ENCODE measurements at places on chromosomes 1 and 21.

DNA sequence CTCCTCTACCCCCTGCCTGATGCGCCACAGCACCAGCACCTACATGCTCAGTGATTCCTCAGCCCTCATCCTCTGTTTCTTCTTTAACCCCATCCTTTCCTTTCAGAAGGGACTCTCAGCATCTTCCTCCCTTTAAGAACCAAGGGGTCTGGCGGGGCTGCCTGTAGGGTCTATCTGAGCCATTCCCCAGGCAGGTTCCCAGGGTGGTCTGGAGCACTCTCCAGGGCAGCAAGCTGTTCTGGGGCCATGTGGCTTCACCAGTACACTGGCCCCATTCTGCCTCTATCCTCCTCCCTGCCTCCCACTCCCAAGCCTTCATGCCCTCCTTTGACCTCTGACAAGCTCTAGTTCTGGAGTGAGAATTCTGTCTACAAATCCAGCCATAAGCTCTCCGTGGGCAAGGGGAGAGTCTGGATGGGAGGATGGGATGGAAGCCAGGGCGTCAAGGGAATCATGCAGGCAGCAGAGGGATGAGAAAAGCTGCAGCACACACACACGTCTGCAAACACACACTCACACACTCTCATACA, 10.4 kb downstream of the BATF3 start:
- no peak for DNase-seq

DNA sequence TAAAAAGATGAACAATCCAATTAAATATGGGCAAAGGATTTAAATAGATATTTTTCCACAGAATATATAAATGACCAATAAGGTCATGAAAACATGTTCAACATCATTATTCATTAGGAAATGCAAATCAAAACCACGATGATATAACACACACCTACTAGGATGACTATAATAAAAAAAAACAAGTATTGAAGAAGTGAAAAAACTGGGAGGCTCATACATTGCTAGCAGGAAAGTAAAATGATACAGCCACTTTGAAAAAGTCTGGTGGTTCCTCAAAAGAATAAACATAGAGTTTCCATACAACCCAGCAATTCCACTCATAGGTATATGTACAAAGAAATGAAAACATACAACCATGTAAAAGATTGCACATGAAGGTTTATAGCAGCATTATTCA, 75.7 kb upstream of the RAB4A start:
- DNase-seq, result no peak

DNA sequence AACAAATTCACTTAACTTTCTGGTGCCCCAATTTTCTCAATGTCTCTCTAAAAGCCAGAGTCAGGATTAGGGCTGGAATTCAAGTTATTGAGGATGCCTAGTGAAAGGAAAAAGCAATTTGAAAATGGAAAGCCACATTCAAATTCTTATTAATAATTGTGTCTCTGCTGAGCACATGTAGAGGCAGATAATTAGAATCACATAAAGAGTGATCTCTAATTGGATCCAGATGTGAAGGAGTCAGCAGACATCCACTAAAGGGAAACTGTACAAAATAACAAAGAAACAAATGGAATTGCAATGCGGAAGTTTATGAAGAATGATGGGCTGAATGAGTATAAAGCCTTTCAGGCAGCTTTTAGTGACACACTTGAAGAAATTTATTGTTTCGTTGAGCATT, 482.6 kb downstream of the TTLL7 start:
- peak; percentile 85 for DNase-seq

- no peak for DNase-seq
Observed at GRCh38 chr1:233664253-233664652, 50.3 kb downstream of the KCNK1 start.

- no peak for DNase-seq
Observed at GRCh38 chr1:2049225-2049717, 940 bp upstream of the PRKCZ start.

GRCh38 chr1:2179283-2180013, 15.1 kb downstream of the FAAP20 start:
- no peak for DNase-seq

GRCh38 chr21:15164678-15165303, 100.0 kb upstream of the NRIP1 start:
- DNase-seq, result no peak

DNA sequence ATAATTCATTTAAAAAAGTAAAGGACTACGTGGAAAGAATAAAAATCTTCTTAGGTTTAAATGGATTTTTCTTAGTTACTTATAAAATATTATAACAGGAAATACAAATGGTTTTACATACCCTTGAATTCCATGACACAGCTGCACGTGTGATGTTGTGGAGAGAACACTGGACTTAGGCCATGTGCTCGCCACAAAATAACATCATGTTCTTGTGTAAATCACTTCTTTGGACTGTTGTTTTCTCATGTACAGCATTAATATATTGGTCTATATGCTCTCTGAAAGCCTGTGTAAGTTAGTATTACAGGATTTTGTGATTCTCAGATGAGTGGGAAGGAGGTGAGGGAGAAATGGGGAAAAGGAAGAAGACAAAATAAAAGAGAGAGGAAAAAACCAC, 228.2 kb downstream of the DNM3 start:
- DNase-seq, result peak; percentile 57

DNA sequence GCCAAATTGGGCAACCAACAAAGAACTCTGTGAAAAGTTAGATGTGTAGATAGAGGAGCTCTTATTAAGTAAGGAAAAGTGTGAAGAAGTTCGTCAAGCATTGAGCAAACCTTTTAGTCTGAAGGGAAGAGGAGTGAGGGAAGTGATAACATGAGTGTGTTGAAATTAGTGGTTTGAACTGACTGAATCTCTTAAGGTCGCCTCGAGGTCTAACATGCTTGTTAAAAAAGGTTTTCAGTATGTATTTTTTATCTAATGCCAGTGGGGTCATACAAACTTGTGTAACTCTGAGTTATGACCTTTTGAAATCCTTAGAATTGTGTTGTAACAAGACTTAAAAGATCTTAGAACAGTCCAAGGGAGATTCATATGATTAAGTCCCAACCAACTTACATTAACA, 34.1 kb downstream of the SOAT1 start:
- DNase-seq, result no peak

GRCh38 chr21:46111193-46111571, 13.3 kb downstream of the COL6A2 start:
- DNase-seq, result no peak

GRCh38 chr1:71488555-71489252, 407.9 kb upstream of the ZRANB2 start:
- DNase-seq, result no peak
